Heart right ventricle (tissue), 16 donors: ENCODE measurements at places on chromosomes 2 and 18.

DNA sequence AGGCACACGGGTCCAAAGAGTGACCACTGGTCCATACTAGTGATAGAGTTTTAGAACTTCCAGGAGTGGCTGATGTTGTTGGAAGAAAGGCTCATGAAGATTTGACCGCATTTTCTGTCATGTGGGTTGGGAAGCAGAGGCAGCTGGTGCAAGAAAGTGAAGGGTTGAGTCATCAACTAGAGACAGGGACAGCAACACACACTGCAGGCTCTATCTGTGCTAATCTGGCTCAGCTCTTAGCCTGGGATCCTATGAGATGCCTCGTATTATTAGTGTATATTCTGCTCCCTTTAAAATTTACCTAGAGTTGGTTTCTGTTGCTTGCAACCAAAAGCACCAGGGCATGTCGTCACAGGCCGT lies 2.5 kb upstream of the SH3RF3 start:
- H3K27ac ChIP-seq: no peak overlapping the region
- no peaks in the 10 kb centered on the region for H3K36me3 ChIP-seq
- no peak overlapping the region for H3K4me3 ChIP-seq
- H3K4me1 ChIP-seq: peaks cover 23% of the 10 kb centered on the region

GRCh38 chr2:240957656-240958365 lies 40.6 kb upstream of the SNED1 start:
- DNase-seq: no peak
- no peaks in the 10 kb centered on the region for H3K27me3 ChIP-seq
- no peak overlapping the region for H3K27ac ChIP-seq
- H3K4me1 ChIP-seq: peaks cover 34% of the 10 kb centered on the region
- H3K36me3 ChIP-seq: no peaks in the 10 kb centered on the region

GRCh38 chr18:70464343-70465114 lies 175.7 kb downstream of the SOCS6 start:
- no peaks in the 10 kb centered on the region for H3K36me3 ChIP-seq
- peaks cover 3% of the 10 kb centered on the region for H3K4me1 ChIP-seq
- H3K4me3 ChIP-seq: no peak overlapping the region
- peak; percentile 73 for DNase-seq
- no peak overlapping the region for H3K27ac ChIP-seq

- no peak for DNase-seq
- no peak overlapping the region for H3K4me3 ChIP-seq
- no peaks in the 10 kb centered on the region for H3K27me3 ChIP-seq
- no peaks in the 10 kb centered on the region for H3K36me3 ChIP-seq
These were observed 169.7 kb upstream of the APCDD1 start for GRCh38 chr18:10284540-10285282.

DNA sequence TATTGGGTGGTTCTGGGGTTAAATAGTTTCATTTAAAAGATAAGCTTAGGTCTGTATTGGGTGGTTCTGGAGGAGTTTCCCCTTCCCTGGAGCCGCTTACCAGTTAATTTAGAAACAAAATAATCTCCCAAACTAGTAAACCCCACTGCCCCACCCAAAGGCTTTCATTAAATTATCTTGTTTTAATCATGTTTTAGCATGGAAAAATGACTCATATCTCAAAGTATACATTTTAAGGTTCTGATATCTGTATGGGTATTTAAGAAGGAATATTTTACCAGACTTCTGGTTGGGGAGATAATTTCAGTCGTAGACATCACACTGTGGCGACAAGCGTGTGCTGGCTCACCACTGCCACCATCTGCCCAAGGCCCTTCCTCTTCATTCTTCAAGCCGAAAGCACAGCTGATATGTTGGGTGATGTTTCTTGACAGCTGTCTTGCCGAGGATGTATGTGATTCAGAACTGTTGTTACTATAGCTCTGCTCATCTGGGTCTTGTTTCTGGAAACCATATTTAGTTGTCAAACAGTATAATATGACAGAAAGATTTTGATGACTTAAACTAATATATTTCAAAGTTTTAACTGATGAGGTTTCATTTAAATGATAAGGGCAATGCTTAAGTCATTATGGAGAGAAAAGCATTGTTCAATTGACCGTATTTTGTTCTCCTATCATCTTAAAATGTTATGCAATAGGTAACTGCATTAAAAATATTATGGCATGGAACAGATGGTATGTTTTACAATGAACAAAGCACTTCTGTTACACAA lies 5.1 kb downstream of the FIGLA start:
- no peak overlapping the region for H3K27ac ChIP-seq
- DNase-seq: no peak
- peaks cover 11% of the 10 kb centered on the region for H3K4me1 ChIP-seq
- no peaks in the 10 kb centered on the region for H3K36me3 ChIP-seq
- no peak overlapping the region for H3K4me3 ChIP-seq

DNA sequence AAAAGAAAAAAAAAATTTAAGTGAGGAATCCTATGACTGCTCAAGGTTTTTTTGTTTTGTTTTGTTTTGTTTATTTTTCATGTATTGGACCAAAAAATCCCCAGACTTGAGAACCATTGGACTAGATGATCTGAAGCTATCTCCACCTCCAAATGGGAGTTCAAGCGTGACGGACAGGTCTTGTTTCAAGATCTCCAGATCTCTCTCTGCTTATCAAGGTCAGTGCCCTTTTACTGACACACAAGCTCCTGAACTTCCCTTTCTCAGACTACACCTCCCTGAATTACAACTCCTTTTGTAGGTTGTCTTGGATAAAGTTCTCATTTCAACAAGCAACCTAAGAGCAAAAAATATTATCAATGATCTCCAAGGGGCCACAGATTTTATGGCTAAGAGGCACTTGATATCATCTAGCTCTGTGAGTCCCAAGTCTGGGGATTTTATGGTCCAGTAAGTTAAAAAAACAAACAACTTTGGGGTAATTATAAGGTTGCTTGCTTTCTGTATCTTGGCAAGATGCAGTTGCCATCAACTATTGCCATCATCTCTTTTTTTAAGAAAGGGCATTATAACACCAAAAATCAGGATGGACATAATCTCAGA lies 396.0 kb upstream of the ATP5MC3 start:
- H3K36me3 ChIP-seq: no peaks in the 10 kb centered on the region
- no peaks in the 10 kb centered on the region for H3K27me3 ChIP-seq
- H3K4me1 ChIP-seq: no peaks in the 10 kb centered on the region
- no peak for DNase-seq
- H3K4me3 ChIP-seq: no peak overlapping the region

- no peaks in the 10 kb centered on the region for H3K27me3 ChIP-seq
- no peaks in the 10 kb centered on the region for H3K36me3 ChIP-seq
- H3K4me1 ChIP-seq: no peaks in the 10 kb centered on the region
- no peak overlapping the region for H3K4me3 ChIP-seq
These were observed 216.4 kb downstream of the LPIN1 start for GRCh38 chr2:11962707-11963328.

DNA sequence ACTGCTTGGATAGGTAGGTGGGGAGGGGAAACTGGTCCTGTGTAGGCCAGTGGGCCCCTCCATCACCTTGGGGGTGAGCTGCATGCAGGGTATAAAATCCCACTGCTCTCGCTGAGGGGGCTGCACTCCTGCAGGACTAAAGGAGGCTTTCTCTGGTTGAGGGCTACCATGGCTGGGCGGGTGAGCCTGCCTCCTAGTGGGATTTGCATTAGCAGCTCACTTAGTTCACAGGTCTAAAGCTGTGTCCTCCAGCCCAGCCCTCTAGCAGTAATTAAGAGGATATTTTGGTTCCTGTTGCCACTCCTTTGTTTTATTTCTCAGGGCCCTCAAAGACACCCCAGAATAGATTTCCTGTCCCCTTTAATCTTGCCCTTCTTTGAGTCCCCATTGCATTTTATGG lies 24.6 kb downstream of the TMEM127 start:
- peaks cover 50% of the 10 kb centered on the region for H3K4me1 ChIP-seq
- no peaks in the 10 kb centered on the region for H3K36me3 ChIP-seq
- no peak overlapping the region for H3K4me3 ChIP-seq
- no peaks in the 10 kb centered on the region for H3K27me3 ChIP-seq
- DNase-seq: no peak
- H3K27ac ChIP-seq: no peak overlapping the region

DNA sequence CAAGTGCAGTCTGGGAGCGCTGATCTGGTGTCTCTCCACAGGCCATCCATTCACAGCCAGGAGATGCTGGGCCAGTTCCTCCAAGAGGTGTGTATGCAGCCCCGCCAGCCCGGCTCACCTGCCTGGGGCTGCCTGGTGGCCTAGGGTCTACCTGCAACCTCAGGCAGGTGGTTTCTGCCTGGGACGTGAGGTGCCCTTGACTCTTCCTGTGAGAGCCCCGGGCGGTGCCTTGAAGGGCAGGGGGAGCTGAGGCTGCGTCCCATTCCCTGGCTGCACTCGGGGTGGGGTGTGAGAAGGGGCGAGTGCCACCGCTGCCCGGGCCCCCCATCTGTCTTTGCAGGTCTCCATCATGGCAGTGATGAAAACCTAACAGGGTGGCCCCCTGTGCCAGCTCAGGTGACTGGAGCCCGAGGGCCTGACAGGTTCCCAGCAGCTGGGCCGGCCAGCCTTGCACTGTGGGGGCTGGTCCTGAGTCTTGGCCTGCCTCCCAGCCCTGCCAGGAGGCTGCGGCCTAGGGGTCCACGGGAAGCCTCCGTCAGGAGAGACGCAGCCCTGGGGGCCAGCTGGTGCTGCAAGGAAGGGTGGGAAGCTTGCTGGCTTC lies 11.9 kb downstream of the CAPN10 start:
- no peak overlapping the region for H3K4me3 ChIP-seq
- no peak for DNase-seq
- H3K27me3 ChIP-seq: no peaks in the 10 kb centered on the region
- peaks cover 31% of the 10 kb centered on the region for H3K36me3 ChIP-seq

DNA sequence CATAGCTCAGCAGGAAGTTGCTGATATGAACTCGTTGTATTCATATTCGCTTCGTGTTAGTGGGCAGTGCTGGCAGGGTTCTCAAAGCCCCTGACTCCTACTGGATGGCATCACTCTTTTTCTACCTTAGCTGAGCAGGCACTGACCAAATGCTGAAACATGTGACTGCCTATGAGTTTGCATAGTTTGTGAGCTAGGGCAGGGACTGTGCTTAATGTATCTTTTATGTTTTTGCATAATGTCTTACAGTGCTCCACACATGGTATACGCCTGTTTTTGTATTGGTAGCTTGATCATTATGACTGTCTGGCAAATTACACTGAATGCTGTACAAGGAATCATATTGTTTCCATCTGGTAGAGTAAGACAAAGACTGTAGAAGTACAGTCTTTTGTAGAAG lies 305.3 kb downstream of the PARD3B start:
- no peak overlapping the region for H3K4me3 ChIP-seq
- H3K36me3 ChIP-seq: no peaks in the 10 kb centered on the region
- H3K4me1 ChIP-seq: no peaks in the 10 kb centered on the region
- no peak for DNase-seq

GRCh38 chr18:76568731-76569130 lies 73.7 kb upstream of the ZNF516 start:
- H3K4me3 ChIP-seq: no peak overlapping the region
- H3K4me1 ChIP-seq: peaks cover 58% of the 10 kb centered on the region
- no peaks in the 10 kb centered on the region for H3K36me3 ChIP-seq
- DNase-seq: no peak
- no peak overlapping the region for H3K27ac ChIP-seq

DNA sequence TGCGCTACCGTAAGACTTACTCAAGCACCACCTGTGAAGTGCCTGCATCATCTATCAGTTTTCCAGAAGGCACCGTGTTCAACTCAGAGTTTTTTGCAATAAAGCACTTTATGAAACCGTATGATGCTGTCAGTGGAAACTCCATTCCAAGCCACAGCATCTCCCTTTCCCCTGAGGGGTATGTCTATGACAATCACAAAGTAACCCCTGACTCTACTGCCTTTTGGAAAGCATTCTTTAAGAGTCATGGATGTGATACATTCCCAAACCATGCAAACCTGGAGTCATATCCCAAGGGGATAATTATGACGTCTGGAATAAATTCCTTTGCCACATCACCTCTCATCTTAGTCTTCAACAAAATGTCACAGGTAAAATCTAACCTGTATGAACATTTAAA lies 39.2 kb downstream of the UNC50 start:
- H3K4me1 ChIP-seq: no peaks in the 10 kb centered on the region
- no peak overlapping the region for H3K27ac ChIP-seq
- no peak overlapping the region for H3K4me3 ChIP-seq
- H3K27me3 ChIP-seq: no peaks in the 10 kb centered on the region

- H3K4me3 ChIP-seq: no peak overlapping the region
- no peaks in the 10 kb centered on the region for H3K27me3 ChIP-seq
- no peaks in the 10 kb centered on the region for H3K36me3 ChIP-seq
- no peaks in the 10 kb centered on the region for H3K4me1 ChIP-seq
- H3K27ac ChIP-seq: no peak overlapping the region
- no peak for DNase-seq
These were observed 38.1 kb upstream of the STAT1 start for GRCh38 chr2:191051825-191052778.

DNA sequence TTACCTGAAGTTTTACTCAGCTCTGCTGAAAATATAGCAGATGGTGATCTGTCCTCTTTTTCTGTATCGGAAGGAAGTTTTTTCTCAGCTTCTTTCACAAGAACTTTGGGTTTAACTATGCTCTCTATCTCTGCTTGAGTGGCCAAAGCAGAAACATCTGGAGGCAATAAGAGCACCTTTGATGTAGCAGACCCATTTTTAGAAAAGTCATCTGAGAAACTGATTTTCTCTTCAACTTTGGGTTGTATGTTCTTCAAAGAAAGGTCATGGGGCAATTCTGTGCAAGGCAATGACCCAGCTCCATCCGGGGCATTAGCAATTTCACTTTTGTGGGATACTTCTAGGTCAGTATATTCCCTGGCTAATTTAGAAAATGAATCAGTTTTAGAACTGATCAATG lies 25.2 kb downstream of the RTN4 start:
- H3K4me3 ChIP-seq: no peak overlapping the region
- H3K27me3 ChIP-seq: no peaks in the 10 kb centered on the region
- H3K4me1 ChIP-seq: peaks cover 8% of the 10 kb centered on the region
- no peak overlapping the region for H3K27ac ChIP-seq
- H3K36me3 ChIP-seq: peaks cover 14% of the 10 kb centered on the region

- no peak for DNase-seq
- no peaks in the 10 kb centered on the region for H3K4me1 ChIP-seq
These were observed 190.1 kb downstream of the LNPK start for GRCh38 chr2:175811971-175812370.

GRCh38 chr2:98149333-98149697 lies 62.3 kb downstream of the VWA3B start:
- H3K36me3 ChIP-seq: no peaks in the 10 kb centered on the region
- H3K27me3 ChIP-seq: no peaks in the 10 kb centered on the region
- peak overlapping the region; percentile 19 for H3K27ac ChIP-seq
- DNase-seq: no peak
- no peaks in the 10 kb centered on the region for H3K4me1 ChIP-seq

DNA sequence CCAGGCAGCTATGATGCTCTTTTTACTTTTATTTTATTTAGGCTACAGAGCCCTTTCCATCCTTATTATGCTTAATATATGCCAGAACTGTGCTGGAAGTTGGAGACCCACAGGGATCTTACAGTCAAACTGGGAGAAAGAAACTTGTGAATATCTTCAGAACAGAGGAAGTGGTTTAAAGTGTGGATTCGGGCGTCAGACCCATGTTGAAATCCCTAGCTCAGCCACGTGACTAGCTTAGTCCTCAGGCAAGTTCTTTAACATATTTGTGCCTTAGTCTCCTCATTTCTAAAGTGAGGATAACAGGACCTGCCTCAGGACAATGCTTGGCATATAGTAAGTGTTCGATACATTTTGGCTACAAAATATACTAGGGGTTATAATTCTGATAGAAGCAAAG lies 59.1 kb downstream of the MAP3K20 start:
- peaks cover 69% of the 10 kb centered on the region for H3K4me1 ChIP-seq
- H3K27me3 ChIP-seq: no peaks in the 10 kb centered on the region
- H3K4me3 ChIP-seq: no peak overlapping the region
- H3K36me3 ChIP-seq: no peaks in the 10 kb centered on the region
- H3K27ac ChIP-seq: no peak overlapping the region
- DNase-seq: no peak
